ENCODE measurements at places on chromosomes 1 and 21.

- DNase-seq, result no peak
Observed at GRCh38 chr1:168766568-168766967, 37.6 kb upstream of the DPT start.

- DNase-seq, result no peak
Observed at GRCh38 chr1:76871355-76871974, 4.2 kb downstream of the ST6GALNAC5 start.

GRCh38 chr1:29050166-29050565 lies 73.5 kb downstream of the TMEM200B start:
- DNase-seq, result peak; percentile 53

DNA sequence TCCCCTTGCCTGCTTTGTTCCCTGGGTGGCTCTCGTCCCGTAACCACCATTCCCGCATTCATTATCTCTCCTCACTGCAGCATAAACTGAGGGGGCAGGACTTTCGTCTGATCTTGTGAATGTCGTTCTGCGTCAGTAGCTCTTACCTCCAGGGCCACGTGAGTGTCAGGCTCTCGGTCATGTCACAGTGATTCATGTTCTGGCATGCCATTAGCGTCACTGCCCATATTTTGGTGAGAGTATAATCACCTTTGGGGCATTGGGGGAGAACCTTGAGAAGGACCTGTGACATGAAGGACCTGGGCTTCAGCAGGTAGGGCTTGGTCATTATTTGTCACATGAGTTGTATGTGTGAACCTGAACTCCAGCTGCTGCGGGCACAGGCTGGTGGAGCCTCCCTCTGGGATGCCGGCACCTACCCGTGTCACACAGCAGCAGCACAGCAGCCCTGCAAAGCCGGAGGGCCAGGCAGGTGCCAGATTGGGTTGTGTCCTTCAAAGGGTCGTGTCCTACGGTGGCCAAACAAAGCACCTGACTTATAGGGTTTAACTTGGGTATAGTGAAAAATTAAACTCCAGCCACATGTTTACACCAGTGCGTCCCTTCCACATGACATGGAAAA lies 68.5 kb downstream of the BACE2 start:
- no peak for DNase-seq

- DNase-seq, result peak; percentile 40
Observed at GRCh38 chr1:184595596-184595995, 159.1 kb downstream of the EDEM3 start.

DNA sequence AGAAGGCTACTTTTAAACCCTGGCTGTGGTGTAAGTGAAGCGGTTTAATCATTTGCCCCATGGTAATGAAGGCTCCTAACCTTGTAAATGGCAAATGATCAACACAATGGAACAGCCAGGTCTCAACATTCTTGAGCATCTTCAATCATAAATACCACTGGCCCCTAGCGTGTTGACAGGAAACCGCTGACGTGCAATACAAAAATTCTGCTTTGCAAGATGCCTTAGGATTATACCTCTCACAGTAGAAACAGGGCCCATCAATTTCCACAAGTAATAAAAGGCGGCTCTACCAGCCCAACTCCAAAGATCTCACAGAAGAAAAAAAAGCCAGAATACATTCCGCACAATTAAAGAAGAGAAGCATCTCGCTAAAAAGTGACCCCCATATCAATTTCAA lies 32.8 kb downstream of the LGALS8 start:
- DNase-seq, result no peak

GRCh38 chr1:109516872-109517271 lies 7.3 kb upstream of the AMIGO1 start:
- peak; percentile 32 for DNase-seq

GRCh38 chr1:235503403-235504121 lies 690 bp downstream of the B3GALNT2 start:
- peak; percentile 78 for DNase-seq

DNA sequence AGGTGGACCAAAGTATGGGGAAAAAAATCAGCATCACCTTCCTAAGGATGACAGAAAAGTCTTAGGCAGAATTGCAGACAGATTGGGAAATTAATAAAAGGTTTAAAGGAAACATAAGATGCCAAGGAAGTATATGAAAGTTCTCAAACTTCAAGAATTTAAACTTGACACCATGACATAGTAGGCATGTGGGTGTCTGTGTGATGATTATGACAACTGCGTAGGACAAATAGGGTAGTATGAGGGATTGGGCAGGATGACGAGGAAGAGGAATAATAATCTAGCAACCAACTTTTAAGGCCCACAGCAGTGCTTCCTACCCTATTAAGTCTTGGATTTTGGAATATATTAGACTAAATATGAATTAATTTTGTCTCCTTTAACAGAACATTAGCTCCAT lies 52.4 kb downstream of the HNRNPR start:
- no peak for DNase-seq

- DNase-seq, result no peak
Observed at GRCh38 chr1:52599236-52599635, 2.9 kb upstream of the GPX7 start.

DNA sequence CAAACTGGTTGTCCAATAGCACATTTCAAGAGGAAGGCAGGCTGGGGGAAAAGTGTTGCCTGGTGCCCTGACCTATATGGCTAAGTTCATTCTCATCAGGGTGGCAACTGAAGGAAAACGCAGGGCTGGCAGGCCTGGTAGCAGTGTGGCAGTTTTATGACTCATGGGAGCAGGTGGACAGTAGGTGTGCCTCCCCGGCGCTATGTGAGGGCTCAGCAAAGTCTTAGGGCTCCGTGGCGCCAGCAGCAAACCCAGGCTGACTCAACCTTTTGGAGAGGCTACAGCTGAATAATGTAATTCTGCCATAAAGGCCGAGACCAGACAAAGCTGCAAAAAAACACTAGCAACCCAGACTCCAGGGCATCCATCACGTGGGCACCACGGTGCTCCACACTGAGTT lies 23.6 kb downstream of the GADD45A start:
- DNase-seq, result peak; percentile 58

GRCh38 chr1:197195100-197195499 lies 48.6 kb upstream of the ASPM start:
- DNase-seq, result no peak

- DNase-seq, result no peak
Observed at GRCh38 chr1:104855550-104855949, 1105.9 kb downstream of the AMY1C start.

GRCh38 chr21:14706712-14707510 lies 160.8 kb upstream of the SAMSN1 start:
- no peak for DNase-seq

- no peak for DNase-seq
Observed at GRCh38 chr21:16770266-16770665, 742.6 kb upstream of the CXADR start.

DNA sequence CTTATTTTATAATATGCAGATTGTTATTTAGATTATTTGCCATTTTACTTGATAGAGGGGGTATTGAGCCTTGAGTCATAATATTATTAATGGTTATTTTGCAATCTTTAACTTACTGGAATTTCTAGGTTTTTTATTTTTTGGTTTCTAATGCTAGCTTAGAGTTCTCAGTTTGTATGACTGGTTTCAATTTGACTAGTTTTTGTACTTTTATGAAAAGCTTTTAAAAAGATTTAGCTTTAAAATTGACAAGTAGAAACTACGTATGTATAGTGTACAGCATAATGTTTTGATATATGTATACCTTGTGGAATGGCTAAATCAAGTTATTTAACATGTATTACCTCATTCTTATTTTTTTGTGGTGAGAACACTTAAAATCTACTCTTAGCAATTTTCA lies 41.5 kb downstream of the CEP350 start:
- DNase-seq, result no peak

DNA sequence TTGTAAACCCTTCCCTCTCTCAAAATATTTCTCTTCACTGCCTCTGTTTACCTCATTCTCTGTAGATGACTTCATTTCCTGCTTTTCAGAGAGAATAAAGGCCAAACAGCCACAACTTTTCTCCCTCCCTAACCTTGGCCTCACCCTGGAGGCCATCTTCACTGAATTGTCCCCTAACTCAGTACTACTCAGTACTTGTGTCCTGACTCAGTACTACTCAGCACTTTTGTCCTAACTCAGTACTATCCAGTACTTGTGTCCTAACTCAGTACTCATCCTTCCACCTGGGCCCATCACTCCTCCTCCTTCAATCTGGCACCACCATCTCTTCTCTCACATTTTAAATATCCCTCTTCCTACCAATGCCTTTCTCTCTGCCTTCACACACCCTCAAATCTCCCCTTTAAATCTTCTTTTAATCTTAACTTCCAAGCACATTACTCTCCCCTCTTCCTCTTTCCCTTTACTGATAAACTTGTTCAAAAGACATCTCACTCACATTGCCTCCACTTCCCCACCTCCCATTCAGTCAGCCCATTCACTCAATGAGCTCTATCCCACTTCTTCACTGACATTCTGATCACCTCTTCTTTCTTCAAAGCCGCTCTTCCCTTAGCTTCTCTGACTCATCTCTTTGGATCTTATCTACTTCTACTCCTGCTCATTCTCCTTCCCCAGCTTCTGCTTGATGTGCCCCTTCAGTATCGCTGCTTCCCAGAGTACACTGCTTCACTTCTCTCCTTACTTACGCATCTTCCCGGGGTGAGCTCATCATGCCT lies 121.4 kb downstream of the RNF220 start:
- DNase-seq, result no peak

DNA sequence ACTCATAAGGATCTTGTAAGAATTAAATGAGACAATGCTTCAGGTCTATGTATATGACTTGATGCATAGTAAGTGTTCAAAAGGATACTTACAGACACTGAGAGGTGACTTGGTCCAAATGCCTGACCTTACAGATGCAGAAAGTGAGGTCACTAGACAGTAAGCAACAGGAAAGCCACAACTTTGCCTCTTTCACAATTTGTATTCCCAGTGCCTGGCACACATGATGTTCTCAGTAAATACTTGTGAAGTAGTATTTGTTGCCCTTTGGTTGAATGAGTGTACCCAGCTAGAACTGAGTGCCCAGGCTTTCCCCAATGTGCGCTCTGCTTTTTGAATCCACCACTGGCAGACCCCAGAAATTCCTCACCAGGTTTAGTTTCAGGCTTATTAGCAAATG lies 105.1 kb downstream of the BEND5 start:
- no peak for DNase-seq

- peak; percentile 83 for DNase-seq
Observed at GRCh38 chr21:38787461-38788274, 18.1 kb upstream of the ETS2 start.

- DNase-seq, result no peak
Observed at GRCh38 chr1:180157576-180158057, 2.9 kb downstream of the QSOX1 start.

DNA sequence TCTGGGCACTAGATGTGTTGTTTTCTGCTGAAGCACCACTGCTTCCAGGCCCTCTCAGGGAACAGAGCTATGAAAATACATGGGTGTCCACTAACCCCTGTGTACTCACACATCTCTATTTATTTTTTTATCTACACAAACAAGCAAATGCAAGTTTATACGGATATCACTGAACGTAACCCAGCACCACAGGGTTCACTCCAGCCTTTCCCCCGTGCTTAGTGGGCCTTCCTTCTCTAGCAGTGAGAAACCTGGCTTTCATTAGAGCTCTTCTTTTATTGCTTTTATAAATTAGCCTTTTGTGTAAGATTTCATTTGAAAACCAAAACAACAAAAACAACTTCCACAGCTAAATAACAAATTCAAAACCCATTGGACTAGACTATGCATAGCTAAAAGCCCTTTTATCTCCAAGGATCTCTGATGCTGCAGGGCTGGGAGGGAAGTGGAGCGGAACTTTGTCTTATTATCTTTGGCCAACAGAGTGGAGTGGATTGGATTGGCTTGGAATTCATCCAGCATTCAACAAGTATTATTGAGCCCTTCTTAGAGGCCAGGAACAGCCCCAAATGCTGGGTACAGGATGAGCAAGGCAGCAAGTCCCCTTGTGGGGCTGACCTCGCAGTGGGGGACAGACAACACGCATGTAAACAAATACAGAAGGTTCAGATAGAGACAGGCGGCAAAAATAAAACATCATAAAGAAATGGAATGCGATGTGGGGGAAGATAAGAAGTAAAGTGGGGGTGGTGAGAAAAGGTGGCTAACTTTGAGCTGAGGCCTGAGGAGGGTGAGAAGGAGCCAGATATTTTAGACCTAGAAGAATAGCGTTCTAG lies 371.8 kb upstream of the POU3F1 start:
- DNase-seq, result peak; percentile 80

DNA sequence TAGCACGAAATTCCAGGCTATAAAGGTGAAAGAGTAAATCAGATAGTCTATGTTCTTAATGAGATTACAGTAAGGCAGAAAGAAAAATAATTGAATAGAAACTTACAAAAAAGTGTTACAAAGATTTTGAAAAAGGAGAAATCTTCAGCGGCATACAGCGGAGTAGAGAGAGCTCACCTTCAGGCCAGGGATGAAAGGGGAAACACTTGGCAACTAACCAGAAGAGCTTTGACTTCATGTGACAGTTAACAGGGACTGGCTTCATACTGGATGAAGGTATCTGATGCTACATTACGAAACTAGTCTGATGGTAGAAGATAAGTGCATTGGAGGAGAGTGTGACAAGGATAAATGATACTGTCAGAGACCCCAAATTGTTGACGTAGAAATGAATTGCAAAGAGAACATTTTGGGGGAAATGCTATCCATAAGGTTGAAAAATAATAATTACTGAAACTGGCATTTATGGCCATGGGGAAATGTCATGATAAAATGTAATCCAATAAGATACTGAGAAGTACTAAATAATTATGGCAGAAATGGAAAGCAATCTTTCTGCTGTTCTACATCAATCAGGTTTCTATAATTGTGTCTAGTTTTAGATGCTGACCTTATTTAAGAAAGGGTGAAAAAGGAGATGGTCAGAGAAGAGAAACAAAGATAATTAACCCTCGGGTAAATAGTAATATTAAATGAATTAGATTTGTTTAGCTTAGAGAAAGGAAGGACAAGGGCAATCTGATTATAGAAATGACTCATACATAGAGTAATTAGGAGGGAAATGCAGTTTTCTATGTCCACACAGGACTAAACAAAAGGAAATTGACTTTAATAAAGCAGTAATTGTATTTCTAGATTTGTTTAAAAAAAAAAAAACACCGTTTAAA lies 808.7 kb downstream of the NCAM2 start:
- no peak for DNase-seq

- no peak for DNase-seq
Observed at GRCh38 chr21:35206141-35207125, 157.3 kb upstream of the RUNX1 start.

GRCh38 chr21:41726630-41726969 lies 40.3 kb downstream of the RIPK4 start:
- no peak for DNase-seq

DNA sequence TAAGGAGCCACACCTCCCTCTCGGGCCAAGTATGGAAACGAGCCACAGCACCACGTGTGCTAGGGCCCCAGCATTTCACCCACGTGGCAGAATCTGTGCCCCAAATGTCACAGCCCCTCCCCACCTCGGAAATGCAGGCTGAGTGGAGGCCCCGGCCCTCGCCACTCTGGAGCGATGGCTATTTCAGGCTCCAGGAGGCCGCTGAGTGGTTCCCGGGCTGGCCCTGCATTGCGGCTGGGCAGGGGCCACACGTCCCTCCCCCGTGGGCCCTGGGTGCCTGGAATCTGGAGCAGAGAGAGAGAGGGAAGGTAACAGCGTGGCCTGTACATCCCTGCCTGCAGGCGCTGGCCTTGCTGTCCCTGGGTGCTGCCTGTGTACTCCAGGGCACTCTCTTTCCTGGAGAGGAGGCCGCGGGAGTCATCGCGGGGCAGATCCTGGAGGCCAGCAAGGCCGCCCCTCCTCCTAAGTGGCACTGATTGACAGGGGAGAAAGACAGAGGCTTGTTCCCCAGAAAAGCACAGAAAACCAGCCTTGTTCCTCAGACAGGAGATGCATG lies 68.0 kb upstream of the TRAPPC10 start:
- DNase-seq, result no peak
